ENCODE measurements at places on chromosomes 6 and 20.

DNA sequence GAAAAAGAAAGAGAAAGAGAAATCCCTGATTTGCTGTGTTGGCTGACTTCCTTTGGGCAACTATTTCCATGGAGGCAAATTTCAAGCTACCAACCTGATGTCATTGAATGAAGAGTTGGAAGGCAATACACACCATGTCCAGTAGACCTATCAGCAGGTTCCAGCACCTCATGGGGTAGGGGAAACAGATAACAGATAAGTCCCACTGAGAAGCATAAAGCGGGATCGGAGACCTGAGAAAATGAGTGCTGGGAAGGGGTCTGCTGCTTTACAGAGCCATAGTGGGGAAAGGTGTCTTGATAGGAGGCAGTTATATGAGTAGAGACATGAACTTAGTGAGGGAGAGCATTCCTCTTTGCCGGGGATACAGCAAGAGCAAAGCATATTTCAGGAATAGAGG, 244.9 kb downstream of the PLCB1 start:
- DNase-seq = no peak

DNA sequence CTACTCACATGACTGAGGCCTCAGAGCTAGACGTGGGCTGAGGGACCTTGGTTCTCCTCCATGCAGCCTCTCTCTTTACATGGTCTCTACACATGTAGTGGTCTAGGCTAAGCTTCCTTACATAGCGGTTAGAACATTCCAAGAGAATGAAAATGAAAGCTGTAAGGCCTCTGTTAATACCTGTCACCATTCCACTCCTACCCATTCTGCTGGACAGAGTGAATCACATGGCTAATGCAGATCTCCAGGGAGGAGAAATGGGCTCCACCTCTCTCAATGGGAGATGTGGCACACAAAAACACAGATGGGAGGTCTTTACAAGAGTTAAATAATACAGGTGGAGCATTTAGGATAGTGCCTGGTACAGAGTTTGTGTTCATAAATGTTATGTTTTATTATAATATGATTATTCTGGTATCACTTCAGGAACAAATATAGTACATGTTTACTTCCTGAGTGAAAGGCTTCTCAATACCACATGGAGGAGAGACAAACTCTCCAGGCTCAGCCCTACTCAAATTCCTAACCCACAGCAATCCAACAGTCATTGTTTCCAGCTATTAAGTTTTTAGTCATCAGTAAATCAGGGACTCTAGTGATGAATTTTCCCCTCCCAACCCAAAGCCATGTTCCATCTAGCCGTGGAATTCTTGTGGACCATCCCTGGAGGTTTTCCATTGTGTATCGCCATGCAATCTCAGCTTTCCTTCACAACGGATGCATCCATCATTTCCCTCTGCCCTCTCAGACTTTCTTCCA, 57.9 kb downstream of the ISM1 start:
- DNase-seq = no peak

- DNase-seq = no peak
Measured at GRCh38 chr6:110415086-110415916, at the start of gene DDO. DDO (minus strand) TSS chr6:110415575; CDS start chr6:110413462, 2,113 bp downstream.

GRCh38 chr6:69705954-69706353, 90.9 kb downstream of the LMBRD1 start:
- DNase-seq = no peak

- no peak for DNase-seq
Measured at GRCh38 chr6:56787209-56787608, 144.5 kb upstream of the DST start.

GRCh38 chr6:16181439-16182297, 52.8 kb downstream of the MYLIP start:
- DNase-seq = no peak

- DNase-seq = no peak
Measured at GRCh38 chr6:105875974-105876640, 210.0 kb upstream of the PRDM1 start.

- no peak for DNase-seq
Measured at GRCh38 chr6:129954749-129955431, 63.5 kb upstream of the L3MBTL3 start.

DNA sequence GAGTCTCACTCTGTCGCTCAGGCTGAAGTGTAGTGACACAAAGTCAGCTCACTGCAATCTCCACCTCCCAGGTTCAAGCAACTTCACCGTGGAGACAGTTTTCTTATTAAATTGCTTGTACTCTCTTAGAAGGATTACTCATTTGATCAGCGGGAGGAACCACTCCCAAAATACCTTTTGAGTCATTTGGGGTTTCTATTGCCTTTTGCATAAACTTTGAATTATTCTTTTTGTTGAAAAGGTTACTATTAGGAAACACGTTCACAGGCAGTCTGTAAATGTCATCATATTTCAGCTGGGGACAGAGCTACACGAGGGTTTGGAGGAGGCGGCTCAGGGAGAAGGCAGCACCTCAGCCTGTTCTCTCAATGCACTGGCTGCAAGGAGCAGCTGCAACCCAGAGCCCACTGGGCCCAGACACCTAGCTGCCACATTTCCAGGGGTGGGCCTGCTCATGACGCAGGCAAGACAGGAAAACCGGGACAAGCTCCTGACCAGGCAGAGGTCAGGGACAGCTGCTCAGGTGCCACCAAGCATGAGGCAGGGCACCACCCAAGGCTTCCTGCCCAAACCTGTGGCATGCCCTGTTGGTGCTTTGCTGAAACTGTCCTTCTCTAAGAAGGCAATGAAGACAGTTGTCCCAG, 205.9 kb downstream of the BMP7 start:
- DNase-seq = no peak

DNA sequence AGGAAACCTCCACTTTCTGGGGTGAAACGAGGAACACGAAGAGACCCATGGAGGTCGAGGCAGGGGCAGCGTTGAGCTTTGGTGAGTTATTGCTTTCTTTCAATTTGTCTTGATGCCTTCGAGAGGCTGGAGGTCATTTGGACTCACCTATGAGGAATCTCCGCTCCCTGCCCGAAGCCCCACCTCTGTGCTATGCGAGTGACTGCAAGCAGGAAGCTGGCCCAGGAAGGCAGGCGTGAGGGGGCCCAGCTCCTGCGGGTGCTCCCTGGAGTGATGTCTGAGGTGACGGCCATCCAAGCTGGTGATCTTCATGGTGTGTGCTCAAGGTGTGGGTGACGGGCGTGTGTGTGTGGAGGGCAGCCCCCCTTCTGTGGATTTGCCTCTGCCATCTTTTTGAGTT, 13.0 kb downstream of the PSMG4 start:
- no peak for DNase-seq

- DNase-seq = no peak
Measured at GRCh38 chr20:62479156-62479555, 3.4 kb upstream of the GATA5 start.

GRCh38 chr6:44976677-44977641, 351.2 kb upstream of the RUNX2 start:
- no peak for DNase-seq

- DNase-seq = no peak
Measured at GRCh38 chr6:106194949-106195921, 109.1 kb downstream of the PRDM1 start.

DNA sequence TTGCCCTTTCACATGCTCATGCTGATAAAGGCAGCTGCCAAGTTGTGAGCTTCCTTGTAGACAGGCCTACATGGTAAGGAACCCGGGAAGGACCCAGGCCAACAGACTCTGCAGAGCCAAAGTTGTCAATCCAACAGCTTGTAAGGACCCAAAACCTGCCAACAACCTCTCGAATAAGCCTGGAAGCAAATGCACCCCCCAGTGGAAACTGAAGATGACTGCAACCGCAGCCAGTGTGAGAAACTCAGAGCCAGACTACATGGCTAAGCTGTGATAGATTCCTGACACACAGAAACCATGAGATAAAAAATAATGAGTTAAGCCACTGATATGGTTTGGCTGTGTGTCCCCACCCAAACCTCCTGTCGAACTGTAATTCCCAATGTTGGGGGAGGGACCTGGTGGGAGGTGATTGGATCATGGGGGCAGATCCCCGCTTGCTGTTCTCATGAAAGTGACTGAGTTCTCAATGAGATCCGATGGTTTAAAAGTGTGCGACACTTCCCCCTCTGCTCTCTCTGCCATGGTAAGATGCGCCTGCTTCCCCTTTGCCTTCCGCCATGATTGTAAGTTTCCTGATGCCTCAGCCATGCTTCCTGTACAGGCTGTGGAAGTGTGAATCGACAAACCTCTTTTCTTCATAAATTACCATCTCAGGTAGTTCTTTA, 18.8 kb upstream of the CLPSL2 start:
- DNase-seq = no peak

- peak; percentile 41 for DNase-seq
Measured at GRCh38 chr6:139981768-139982181, 607.3 kb upstream of the CITED2 start.

DNA sequence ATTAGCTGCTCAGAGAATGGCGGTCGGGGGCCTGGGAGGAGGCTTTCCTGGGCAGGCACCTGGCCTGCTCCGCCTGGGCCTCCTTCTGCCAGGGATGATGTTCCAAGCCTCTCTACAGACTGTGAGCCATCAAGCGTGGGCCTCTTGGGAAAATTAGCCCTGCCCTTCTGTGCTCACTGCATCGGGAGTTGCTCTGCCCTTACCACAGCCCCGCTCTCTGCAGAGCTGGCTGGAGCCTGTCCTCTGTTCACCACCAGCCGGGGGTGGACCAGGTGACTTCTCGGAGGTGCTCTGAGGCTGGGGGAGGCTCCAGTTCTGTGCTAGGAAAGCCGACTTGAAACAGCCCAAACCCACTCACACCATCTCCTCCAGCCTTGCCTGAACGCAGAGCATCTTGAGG, 24.2 kb downstream of the MDGA1 start:
- DNase-seq = no peak

- DNase-seq = no peak
Measured at GRCh38 chr20:60060593-60060992, 102.4 kb downstream of the CDH26 start.

- DNase-seq = no peak
Measured at GRCh38 chr6:2911171-2911570, 8.1 kb upstream of the SERPINB9 start.

DNA sequence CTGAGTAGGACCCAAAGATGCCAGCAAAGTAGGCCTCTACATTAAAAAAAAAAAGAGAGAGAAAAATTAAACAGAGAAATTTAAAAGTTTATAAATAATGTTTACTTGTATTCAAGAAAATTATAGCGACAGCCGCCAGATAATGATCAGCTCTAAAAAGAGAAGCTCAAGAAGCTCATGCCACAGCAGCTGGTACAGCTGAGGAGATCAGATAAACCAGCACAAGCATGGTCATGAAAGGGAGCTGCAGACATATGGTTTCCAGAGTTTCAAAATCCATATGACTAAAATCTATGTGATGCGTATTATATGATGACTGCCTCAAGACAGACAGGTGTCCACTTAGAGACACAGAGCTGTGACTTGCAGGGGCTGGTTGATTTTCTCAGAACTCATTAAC, 13.6 kb upstream of the HLA-C start:
- DNase-seq = no peak

DNA sequence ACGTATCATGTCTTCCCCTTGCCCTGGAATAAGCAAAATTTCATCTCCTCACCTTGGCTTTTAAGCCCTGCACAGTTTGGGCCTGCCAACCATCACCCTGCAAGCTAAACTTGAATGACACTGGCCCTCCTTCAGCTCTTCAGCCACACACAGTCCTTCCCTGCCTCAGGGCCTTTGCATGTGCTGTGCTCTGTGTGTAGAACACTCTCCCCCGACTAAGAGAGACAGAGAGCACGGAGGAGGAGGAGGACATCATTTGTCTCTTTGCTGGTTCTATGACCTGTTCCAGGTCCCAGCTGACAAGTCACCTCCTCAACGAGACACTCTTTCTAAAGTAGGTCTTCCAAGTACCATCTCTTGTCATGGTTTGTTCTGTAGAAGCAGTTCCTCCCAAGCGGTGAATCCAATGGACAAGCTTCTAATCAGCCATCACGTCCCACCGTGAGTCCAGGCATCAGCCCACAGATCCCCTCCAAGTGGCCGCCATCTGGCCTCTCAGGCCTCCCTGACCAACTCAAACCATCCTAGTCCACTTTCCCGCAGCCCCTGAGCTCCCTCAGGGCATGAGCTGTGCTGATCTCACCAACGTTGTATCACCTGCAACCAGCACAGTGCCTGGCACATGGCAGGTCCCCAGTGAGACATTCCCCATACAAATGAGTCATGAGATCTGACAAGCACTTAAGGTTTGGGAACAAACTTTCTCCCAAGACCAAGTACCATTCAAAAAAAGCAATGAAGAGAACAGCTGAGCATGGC, 30.5 kb downstream of the NFATC2 start:
- DNase-seq = no peak

GRCh38 chr6:106141441-106142237, 55.5 kb downstream of the PRDM1 start:
- DNase-seq = no peak

DNA sequence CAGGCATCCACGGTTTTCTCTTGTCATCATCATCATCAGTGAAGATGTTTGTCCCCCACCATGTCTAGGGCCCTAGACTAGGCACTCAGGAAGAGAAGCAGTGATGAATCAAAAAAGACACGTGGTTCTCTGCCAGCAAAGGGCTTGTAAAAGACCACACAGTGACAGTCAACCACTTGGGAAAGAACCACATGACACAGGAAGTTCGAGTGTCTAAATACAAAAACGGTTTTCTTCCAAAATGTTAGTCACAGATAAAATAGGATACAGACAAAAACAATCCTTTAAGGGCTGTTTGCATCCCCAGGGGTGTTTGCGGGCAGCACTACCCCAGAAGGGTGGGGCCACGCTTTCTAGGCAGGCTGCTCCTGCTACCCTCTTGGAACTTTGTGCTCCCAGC, 356.8 kb upstream of the AGPAT4 start:
- no peak for DNase-seq

GRCh38 chr6:128463942-128464341, 56.5 kb downstream of the PTPRK start:
- DNase-seq = no peak

DNA sequence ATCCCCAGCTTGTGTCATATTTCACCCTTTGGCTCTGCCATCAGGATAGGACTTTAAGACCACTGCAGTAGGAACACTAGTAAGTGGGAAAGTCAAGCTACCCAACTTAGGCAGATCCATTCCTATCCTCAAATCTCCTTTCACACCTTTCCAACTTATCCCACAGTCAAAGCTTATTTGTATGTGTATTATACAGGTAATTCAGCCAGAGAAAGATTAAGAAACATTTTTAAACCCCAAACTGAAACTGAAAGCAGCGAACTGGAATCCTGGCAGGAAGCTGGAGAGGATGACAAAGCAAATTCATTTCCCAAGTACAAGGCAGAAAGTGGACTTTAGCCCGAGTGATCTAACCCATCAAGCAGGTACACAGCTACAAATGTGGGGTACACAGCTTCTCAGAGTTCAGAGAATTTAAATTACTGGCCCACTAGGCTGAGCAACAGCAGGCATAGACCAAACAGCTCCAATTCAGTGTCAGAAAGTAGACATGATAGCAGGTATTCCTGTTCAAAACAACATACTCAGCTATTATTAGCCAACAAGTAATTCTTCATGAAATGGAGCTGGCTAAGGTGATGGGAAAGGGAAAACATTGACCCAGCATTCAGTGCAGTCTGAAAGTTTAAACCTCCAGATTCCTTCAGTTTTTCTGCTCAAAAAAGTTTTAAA, 39.1 kb downstream of the ILRUN start:
- DNase-seq = no peak

DNA sequence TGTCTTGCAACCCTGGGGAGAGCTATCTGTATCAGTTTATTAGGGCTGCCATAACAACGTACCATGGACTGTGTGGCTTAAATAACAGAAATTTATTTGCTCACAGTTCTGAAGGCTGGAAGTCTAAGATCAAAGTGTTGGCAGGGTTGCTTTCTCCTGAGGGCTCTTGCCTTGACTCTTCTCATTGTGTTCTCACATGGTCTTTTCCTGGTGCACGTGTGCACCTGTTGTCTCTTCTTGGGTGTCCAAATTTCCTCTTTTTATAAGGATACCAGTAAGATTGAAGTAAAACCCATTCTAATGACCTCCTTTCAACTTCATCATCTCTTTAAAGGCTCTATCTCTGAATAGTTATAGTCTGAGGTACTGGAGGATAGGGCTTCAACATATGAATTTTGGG, 72.3 kb upstream of the PDE7B start:
- DNase-seq = no peak
